ENCODE measurements at places on chromosomes 16 and 17. TPM values are rescaled to one million over a fixed set of nuclear protein-coding genes. Genes with fewer than 3 reads are reported as not detected.

MFAP4 gene
- 0.13 TPM for total RNA-seq

MYH2 gene
- 0.11 TPM for total RNA-seq

IL34 gene
- total RNA-seq = 4.1 TPM

NPIPB6 gene
- not detected for total RNA-seq

SCN4A gene
- total RNA-seq = 0.06 TPM

CA5A gene
- total RNA-seq = not detected

SLC52A1 gene
- not detected for total RNA-seq

COPZ2 gene
- 91.8 TPM for total RNA-seq

KRTAP4-1 gene
- not detected for total RNA-seq

UTS2R gene
- total RNA-seq = 0.11 TPM

IGF2BP1 gene
- total RNA-seq = 5.6 TPM

TMEM100 gene
- total RNA-seq = 12.1 TPM

TEN1 gene
- 16.7 TPM for total RNA-seq

TAC4 gene
- total RNA-seq = not detected

SYCE1L gene
- 0.45 TPM for total RNA-seq
